ENCODE measurements at places on chromosomes 1 and 21. TPM values are rescaled to one million over a fixed set of nuclear protein-coding genes. Genes with fewer than 3 reads are reported as not detected.

DNA sequence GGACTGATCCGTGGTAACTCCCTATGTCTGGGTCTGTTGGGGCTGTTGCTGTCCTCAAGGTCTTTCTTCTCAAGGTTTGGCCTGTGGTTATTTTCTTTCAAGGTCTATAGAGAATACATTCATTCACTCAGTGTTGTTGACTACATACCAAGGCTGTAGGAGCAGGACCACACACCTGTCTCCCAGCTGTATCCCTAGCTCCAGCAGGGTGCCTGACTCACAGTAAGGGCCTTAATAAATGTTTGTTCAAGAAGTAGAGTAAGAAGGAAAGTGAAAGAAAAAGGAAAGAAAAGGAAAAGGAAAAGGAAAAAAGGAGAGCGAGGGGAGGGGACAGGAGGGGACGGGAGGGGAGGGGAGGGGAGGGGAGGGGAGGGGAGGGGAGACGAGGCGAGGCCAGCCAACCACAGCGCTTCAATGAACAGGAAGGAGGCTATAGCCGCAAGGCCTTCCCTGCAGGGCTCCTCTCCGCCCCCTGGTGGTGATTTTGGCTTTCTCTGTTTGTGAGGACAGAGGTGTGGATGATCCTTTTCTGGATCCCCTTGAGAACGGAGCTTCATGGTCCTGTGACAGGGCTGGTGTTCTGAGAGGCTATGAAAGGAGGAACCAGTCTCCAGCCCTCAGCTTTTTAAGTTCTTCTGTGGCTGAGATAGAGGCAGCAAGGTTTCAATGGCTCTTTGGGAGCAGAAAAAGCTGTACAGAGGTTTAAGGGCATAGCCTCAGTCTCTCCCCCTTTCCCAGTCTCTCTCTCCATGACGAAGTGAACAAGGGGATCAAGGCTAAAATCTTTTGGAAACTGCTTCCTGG, 30.6 kb upstream of the LCE5A start:
- H3K4me1 ChIP-seq: no peaks in the 10 kb centered on the region
- no peak overlapping the region for H3K27ac ChIP-seq
- DNase-seq: no peak
- no peaks in the 10 kb centered on the region for H3K27me3 ChIP-seq
- no peak overlapping the region for H3K4me3 ChIP-seq
- H3K36me3 ChIP-seq: no peaks in the 10 kb centered on the region

DNA sequence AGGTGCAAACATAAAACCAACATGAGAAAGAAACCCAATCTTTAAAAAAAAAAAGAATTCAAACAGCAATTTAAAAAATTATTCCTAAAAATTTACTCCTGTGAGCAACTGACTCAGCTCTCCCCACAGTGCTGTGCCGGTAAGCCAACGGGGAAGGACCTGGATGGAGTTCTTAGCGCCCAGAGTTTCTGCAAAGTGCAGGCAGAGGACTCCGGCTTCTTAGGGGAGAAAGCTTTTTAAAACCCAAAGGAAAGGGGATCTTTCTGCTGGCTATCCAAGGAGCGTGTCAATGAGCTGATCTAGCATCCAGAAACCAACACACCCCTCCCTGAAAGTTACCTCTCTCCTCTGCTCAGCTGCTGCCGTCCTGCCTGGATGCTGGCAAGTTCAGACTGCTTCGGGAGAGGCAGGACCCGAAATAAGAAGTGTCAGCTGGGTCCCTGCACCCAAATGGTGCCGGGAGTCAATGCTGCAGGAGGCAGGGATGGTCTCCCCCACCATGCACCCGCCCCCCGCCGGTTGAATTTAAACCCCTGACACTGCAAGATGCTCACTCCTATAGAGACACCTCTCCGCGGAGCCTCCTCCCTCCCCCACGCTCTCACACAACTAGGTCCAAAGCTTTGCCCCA, 32.2 kb upstream of the H6PD start:
- no peak overlapping the region for H3K4me3 ChIP-seq
- no peak for DNase-seq
- peaks cover 8% of the 10 kb centered on the region for H3K4me1 ChIP-seq
- H3K27ac ChIP-seq: no peak overlapping the region

GRCh38 chr1:7893529-7894180, 40.8 kb upstream of the UTS2 start:
- H3K4me1 ChIP-seq: no peaks in the 10 kb centered on the region
- DNase-seq: no peak
- H3K36me3 ChIP-seq: no peaks in the 10 kb centered on the region

The CYP4A22 gene
- total RNA-seq: 0.44 TPM

The TSTD1 gene
- 109 TPM for total RNA-seq

The ZBED6 gene
- total RNA-seq: 28.8 TPM
